ENCODE measurements at places on chromosomes 5 and 9.

GRCh38 chr5:57734296-57734695 is 251.7 kb upstream of the ACTBL2 start:
- DNase-seq, result no peak

- no peak for DNase-seq
These were observed 9.7 kb upstream of the ANKDD1B start for GRCh38 chr5:75601567-75601966.

DNA sequence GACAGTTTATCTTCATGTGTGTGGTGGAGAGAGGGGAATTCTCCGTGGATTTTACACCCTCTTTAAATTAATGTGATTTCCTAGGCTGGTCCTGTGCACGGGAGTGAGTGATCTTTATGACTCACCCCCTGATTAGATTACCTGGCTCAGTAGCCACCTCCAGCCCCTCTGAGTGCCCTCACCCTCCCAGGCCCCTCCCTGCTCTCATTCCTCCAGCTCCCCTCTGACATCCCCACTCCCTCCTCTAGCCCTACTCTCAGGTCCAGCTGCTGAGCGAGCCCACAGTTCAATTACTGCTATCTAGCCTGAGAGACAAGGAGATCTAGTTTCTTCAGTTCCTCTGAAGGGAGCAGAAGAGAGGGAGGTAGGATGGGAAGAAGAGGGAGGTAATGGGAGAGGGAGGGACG is 61.8 kb upstream of the ARAP3 start:
- no peak for DNase-seq

- DNase-seq, result no peak
These were observed 267.1 kb upstream of the EFNA5 start for GRCh38 chr5:107937651-107938355.

DNA sequence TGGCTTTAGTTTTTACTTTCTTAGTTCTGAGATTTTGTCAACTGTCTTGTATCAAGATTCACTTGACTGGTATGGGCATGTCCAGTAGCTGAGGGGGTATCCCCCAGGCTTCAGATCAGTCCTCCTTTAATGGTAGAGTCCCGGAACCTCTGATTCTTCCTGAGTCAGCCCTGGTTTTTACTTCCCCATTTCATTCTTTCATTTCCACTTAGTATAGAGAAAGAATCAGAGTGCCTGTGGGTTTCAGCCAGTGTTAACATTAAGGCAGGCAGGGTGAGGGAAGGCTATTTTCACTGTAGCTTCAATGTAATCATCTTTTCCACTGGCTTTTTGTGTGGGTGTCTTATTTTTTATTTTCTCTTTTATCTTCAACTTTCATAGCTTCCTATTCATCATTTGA is 8.3 kb upstream of the COMMD10 start:
- DNase-seq, result no peak

- DNase-seq, result no peak
These were observed 405.7 kb upstream of the EDIL3 start for GRCh38 chr5:84790406-84790805.

DNA sequence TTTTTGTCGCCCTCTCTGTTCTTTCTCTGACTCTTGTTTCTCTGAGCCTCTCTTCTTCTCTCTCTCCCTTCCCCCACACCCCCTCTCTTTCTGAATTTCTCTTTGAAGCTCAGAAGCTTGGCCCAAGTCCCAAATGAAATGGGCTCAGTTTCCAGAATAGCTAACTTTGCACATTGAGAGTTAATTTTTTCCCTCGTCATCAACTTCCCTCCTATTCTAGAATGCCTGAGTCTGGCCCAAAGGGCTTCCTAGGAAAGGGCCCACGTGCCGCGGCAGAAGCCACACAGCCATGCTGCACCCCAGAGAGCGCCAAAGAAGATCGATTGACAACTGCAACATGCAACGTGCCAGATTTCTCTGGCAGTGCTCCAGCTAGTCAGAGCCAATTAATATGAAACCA is 588.8 kb upstream of the KLF4 start:
- DNase-seq, result no peak

DNA sequence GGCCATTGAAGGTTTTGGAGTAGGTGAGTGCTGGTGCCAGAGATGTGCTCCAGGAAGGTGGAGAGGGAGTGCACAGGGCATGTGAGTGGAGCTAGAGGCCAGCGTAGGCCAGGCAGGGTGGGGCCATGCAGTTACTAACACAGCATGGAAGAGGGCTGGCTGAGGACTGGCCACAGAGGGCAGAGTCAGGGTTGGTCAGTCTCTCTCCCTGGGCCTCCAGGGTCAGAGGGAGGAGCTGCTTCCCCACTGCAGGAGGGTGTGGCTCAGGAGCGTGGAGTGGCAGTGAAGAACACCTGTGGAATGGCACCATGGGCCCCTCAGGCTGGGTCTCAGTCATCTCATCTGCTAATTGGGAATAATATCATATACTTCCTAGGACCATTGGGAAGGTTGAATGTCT is 167.7 kb downstream of the MACROH2A1 start:
- no peak for DNase-seq

DNA sequence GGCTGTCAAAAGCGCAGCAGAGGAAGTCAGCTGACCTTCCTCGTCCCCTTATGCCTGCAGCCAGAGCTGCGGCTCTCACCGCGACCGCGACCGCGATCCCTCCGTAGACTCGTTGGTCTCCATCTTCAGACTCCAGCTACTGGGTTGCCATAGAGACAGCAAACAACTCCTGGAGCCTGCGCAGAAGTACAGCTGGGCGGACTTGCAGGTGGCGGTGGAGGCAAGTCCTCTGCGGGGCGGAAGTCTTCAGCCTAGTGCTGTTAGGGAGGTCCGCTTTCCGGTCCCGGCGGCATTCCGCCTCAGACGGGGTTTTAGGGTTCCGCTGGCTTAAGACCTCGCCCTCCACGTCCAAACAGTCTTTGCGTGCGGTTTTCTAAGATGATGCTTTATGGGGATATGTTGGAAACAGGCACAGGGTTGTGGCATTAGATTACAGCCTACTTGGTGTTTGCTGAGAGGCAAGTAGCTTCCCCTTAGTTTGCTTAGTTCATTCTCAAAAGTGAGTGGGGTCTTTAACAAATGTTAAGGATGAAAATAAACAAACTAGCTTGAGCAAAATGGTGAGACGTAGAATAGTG is at the start of gene SPAG8:
Gene SPAG8 (minus strand): TSS at position 238 of the 578 bp plus-strand sequence. CDS start 115 bp downstream, at position 123.
- peak; percentile 94 for DNase-seq

GRCh38 chr5:96256795-96257470 is 176.1 kb downstream of the PCSK1 start:
- DNase-seq, result no peak

DNA sequence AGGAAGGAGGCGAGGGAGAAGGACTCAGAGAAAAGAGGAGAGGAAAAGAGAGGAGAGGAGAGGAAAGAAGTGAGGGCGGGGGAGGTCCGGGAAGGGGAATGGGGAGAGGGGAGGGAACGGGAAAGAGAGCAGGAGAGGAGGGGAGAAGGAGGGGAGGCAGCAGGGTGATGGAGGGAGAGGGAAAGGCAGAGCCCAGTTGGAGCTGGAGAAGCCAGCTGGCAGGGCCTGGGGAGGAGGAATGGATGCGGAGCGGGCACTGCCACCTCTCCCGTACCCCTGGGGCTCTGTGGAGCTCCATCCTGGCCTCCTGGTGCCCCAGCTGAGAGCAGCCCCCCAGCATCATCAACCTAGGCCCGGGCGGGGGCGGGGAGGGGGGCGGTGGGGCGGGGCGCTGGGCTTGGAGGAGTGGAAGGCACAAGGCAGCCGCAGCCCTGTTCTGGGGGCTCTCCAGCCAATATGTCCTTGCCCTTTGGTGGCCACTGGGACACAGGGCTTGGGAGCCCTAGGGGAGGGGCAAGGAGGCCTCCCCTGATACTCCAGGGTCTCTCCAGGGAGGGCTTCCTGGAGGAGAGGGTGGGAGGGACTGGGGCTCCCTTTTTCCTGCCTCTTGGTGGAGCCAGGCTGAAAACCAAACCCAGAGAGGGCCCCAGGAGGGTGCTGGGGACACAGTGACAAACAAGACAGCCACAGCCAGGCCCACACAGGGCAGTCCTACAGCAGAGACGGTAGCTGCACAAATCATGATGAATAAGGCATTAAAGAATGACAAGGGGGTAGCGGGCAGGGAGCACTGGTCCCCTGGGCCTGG is 123.7 kb downstream of the C9orf50 start:
- no peak for DNase-seq

GRCh38 chr5:136149891-136150290 is 17.2 kb downstream of the SMAD5 start:
- DNase-seq, result no peak

DNA sequence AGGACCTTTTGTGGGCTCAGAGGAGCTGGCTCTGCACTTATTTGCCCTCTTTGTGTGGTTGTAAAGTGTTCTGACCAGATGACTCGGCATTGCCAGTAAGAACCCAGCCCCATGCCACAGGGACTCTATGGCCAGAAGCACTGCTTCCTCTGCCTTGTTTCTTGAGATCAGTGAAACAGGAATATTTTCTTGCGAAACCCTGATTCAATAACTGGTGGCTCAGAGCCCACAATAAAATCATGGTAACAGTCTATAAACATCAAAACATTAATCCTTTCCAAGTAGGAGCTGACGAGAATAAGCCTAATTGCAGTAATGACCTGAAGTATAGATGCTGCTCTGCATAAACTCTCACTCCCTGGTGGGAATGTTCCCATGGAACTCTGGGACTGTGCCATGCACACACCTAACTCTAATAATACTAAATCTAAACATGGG is 344.3 kb downstream of the ZNF608 start:
- DNase-seq, result no peak

GRCh38 chr5:175021321-175021720 is 296.9 kb downstream of the MSX2 start:
- no peak for DNase-seq

DNA sequence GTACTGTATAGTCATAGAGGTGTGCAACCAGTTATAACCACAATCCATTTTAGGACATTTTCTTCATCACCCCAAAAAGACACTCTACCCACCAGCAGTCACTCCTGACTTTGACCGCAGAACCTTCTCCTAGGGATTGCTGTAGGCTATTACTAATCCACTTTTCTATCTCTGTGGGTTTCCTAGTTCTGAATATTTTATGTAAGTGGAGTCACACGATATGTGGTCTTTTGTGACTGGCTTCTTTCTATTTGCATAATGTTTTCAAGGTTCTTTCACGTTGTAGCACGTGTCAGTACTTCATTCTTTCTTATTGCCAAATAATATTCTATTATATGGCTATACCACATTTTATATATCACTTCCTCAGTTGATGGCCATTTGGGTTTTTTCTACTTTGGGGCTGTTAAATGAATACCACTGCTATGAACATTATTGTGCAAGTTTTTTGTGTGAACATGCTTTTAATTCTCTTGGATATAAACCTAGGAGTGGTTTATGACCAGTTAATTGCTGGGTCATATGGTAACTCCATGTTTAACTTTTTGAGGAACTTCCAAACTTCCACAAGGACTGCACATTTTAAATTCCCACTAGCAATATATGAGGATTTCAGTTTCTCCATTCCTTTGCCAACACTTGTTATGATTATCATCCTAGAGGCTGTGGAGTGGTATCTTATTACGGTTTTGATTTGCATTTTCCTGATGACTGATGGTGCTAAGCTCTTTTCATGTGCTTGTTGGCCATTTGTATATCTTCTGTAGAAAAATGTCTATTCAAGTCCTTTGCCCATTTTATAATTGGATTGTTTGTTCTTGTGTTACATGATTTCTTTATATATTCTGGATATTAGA is 37.8 kb downstream of the MRRF start:
- no peak for DNase-seq

DNA sequence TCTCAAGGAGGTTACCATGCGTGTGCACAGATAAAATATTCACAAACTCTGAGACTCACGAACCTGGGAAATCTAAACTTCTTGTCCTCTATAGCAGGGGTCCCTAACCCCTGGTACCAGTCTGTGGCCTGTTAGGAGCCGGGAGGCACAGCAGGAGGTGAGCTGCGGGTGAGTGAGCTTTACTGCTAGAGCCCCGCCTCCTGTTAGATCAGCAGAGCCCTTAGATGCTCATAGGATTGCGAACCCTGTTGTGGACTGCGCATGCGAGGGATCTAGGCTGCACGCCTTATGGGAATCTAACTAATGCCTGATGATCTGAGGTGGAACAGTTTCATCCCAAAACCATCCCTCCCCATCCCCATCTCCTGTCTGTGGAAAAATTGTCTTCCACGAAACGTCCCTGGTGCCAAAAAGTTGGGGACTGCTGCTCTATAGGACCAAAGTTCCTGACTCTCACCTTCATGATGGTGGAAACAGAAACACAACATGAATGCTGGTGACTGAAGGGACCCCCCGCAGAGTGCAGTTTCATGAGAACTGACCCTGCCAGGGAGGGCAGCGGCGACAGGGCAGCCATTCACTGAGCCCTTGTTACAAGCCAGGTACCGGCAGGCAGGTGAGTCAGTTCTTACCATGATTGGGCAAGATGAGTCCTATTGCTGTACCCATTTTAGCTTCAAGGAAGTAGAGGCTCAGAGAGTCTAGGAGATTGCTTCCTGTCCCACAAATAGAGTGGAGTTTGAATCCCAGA is 181.9 kb downstream of the RGS3 start:
- no peak for DNase-seq

GRCh38 chr9:135075234-135076142 is 12.0 kb upstream of the OLFM1 start:
- no peak for DNase-seq

DNA sequence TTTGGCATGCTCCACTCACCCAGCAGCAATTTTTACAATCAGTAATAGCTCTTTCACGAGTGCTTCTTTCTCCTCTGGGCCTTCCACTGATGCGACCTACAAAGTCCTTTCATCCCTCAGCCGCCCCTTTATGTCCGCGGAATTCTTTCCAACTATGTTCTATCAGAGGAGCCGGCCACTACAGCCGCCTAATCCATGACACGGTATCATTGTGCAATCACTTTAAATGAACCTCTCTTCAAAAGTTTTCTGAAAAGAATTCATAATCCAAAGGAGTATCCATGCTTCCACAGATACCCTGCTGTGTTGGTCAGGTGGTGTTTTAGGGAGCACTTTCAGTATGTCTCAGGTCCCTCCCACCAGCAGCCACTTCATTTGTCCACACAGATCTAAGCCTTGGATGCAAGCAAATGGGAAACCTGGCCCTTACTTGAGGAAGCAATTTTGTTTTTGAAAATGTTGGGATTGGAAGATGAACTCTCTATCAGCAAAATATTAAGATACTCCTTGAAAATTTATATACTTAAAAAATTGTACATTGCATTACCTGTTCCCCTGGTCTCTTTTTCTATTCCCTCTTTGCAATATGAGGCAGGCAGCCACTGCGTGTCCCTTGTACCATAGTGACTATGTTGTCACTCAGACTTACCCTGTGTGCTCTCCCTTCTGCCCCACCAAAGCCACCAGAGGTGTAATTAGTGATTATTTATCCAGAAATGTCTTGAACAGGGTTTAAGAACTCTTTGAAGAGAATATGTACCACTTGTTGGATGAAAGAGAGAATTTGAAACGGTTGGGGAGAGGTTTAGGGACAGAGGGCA is 12.9 kb upstream of the MEF2C start:
- no peak for DNase-seq

GRCh38 chr9:130940693-130941576 is 1.9 kb upstream of the FIBCD1 start:
- peak; percentile 70 for DNase-seq

DNA sequence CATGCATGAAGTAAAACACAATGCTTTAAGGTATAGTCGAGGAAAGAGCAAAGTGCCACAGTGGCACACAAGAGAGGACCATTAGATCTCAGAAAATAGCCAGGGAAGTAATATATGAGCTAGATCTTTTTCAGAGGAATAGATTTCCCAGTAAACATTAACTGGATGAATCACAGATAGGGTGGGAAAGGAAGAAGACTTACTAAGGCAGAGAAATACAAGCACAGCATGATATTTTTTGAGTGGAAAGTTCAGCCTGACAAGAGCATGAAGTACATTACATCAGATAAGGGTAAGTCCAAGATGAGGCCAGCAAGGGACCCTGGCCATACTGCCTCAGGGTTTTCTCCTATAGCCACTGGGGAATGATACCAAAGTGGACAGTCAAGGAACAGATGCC is 804.6 kb upstream of the DMAC1 start:
- no peak for DNase-seq

GRCh38 chr5:54251981-54252380 is 58.4 kb downstream of the ARL15 start:
- DNase-seq, result no peak

Data from NCI-H1930 (cell line).